ENCODE measurements at places on chromosomes 5 and 9. TPM values are rescaled to one million over a fixed set of nuclear protein-coding genes. Genes with fewer than 3 reads are reported as not detected.

The RHOBTB3 gene
- total RNA-seq: 24.3 TPM

The ZNG1E gene
- 28.4 TPM for total RNA-seq

The DBH gene
- total RNA-seq: not detected

The PCDHB12 gene
- total RNA-seq: not detected

The C5orf58 gene
- not detected for total RNA-seq

The SYNPO gene
- total RNA-seq: 1.5 TPM

The HSD17B3 gene
- total RNA-seq: 1.2 TPM

The ZNF618 gene
- 1.7 TPM for total RNA-seq

The PAEP gene
- not detected for total RNA-seq
